Activated gamma-delta T cell treated with anti-CD3 and anti-CD28 coated beads, Interleukin-2, amount 50 U/mL, for 16 hours (primary cell): ENCODE measurements at places on chromosomes 12 and 14.

- DNase-seq: no peak
Observed at GRCh38 chr14:100733152-100733850, 6.6 kb downstream of the DLK1 start.

DNA sequence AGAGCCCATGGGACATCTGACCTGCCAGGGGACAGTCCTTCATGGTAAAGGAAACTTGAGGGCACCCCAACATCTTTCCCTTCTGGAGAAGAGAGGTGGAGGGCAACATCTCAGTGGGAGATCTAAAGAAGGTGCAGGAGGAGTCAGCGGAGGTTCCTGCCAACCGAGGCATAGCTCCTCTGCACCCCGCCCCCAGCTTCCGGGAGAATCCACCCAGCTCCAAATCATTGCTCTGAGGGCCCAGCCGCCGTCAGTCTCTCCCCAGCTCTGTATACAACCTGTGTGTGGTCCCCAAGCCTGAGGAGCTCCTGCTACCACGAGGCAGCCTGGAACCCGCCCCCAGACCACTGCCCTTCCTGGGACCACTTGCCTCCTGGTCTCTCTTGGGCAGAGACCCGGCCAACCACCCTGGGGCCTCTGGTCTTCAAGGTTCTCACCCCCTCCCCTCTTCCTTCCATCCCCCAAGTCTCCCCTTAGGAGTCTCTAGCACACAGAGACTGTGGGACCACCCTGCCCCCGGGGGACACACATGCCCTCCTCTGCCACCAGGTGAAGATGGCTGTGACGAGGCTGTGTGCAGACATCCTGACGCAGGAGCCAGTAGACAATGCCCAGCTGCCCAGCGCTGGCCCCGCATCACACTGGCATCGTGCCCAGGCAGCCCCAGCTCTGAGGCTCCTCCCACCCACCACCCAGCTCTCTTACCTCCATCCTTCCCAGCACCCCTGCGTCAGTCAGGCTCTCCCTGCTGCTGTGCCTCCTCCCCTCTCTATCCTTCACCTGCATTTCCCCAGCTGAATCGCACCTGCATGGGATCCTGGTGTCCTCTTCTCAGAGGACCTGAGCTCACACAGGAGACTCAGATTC, 13.0 kb upstream of the NUDT14 start:
- no peak for DNase-seq

GRCh38 chr12:41108032-41108431, 80.1 kb upstream of the PDZRN4 start:
- no peak for DNase-seq

- DNase-seq: no peak
Observed at GRCh38 chr14:80522411-80522810, 311.1 kb upstream of the DIO2 start.

GRCh38 chr14:67221248-67221981, 19.8 kb upstream of the PALS1 start:
- no peak for DNase-seq

GRCh38 chr12:131606218-131606901, 104.5 kb upstream of the SFSWAP start:
- DNase-seq: no peak

GRCh38 chr14:67580336-67581171, 19.5 kb downstream of the PIGH start:
- DNase-seq: no peak

- DNase-seq: no peak
Observed at GRCh38 chr14:42869681-42870080, 1263.0 kb downstream of the LRFN5 start.

DNA sequence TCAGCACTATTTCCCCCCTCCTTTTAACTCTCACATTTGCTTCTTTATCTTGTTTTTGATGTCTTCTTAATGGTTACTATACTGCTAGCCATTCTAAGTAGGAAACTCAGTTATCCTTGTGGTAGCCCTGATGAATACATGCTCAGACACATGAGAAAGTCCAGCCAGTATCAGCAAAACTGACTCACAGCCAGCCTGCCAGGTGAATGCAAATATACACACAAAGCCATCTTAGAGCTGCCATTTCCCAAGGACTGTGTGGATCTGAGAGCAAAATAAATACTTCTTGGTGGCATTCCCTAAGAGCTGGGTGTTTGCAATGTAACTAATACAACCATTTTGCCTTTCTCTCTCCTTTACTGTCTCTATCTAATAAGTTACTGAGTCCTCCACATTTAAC, 455.2 kb downstream of the CCER1 start:
- no peak for DNase-seq

GRCh38 chr14:37168721-37169120, 3.7 kb downstream of the SLC25A21 start:
- DNase-seq: no peak

DNA sequence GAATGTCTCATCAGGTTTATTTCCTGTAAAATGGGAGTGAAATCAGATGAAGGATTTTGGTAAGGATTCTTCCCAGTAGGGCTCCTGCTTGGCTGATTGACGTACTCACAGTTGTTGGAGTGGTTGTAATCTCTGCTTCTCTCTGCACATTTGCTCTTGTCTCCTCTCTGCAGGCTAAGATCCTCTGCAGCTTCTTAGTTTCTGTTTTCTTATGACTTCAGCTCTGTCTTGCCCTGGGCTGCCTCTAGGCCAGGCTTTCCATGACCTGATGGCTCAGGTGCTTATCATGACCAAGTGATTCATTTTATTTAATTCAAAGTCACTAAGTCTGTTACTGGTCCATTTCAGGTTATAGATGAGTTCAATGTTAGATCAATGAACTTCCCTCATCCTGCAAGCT, 394.5 kb upstream of the DDHD1 start:
- no peak for DNase-seq

- no peak for DNase-seq
Observed at GRCh38 chr12:6386491-6386890, 2.5 kb downstream of the LTBR start.

DNA sequence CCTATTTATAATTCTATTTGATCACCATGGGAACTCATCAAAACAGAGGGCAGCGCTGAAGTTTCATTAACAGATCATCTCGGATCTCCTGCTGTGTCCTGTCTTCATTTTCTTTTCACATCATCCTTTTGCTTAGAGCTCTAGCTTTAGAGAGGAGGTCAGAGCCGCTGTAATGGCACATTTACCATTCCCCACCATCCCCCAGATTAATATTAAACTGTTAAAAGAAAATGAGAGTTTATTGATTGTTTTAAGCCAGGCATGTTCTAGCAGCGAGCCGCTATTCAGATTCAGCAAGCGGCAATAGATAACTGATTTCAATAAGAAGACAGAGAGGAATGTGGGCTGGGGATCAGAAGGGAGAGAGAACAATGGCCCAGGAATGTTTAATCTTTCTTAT, 308.8 kb downstream of the EGLN3 start:
- no peak for DNase-seq

DNA sequence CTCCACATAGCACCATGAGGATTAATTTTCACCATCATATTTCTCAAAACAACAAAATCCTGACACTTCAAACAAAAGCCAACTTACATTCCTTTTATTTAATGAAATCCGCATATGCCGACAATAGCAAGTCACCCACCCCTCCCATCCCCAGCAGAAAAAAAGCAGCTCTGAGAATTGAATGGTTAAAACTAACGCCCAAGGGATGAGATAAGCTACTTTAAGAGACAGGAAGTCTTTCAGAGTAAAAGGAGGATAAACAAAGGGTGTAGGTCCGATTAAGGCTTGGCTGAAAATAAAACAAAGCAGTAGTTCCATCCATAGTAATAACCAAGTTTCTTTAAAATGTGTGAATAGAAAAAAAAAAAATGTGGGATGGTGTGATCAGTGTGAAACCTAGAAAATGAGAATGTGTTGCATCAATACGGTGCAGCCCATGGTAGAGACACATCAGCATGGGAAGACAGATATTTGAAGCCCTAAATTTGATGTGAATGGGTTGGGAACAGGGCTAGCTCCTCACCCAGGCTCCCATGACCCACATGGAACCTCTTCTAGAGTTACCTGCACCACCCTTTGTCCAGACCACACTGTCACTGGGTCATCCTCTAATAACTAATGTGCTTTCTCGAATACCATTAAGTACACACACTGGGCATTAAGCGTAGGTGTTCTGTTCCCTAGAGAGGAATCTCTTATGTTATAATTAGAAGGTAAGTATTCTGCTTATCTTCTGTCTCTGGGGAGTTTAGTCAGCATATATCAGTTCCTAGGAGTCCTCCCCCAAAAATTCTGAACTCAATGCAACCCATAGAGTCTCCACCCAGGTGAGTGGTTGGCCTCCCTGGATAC, 31.7 kb downstream of the RTRAF start:
- no peak for DNase-seq

DNA sequence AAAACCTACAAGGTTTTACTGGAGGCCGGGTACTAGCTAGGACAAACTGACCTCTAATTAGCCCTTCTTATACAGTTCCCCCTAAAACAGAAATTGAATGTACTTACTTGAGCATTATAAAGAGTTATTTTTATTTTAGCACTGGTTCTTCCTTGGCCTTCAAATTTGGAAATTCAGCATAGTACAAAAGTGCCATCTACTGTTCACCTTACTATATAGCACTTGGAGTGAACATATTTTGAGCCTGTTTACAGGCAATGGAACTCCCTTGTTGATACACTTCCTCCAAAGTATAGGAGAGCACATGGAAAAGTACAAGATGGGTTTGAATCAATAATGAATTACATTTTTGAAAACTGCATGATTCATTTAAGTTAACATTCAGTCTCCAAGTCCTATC, 3.9 kb upstream of the POC1B start:
- no peak for DNase-seq

GRCh38 chr12:104457746-104458693, 1.3 kb downstream of the CHST11 start:
- DNase-seq: no peak

- DNase-seq: no peak
Observed at GRCh38 chr12:115383668-115384067, 699.7 kb upstream of the TBX3 start.

DNA sequence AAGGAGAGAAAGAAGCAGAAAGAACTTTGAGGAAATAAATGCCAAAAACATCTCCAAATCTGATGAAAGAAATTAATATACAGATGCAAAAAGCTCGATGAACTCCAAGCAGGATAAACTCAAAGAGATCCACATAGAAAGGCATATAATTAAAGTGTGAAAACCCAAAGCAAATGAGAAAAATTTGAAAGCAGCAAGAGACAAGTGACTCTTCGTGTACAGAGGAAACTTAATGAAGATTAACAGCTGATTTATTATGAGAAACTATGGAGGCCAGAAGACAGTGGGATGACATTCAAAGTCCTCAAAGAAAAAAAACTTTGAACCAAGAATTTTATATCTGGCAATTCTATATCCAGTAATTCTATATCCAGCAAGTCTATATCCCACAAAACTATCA, 163.0 kb upstream of the TMCC3 start:
- DNase-seq: no peak

DNA sequence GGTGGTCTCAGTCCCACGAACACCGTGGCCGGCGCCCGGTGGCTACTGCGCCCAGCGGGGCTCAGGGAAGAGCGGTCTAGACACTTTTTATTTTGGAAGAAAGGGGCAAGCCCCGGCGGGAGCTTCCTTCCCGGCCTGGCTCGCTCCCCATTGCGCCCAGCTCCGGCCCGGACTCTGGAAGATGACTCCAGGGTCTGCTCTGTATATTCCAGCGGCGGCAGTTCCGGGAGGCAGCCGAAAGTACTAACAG, 225.1 kb upstream of the CRY1 start:
- no peak for DNase-seq

- DNase-seq: no peak
Observed at GRCh38 chr12:26807292-26807691, 25.7 kb downstream of the ITPR2 start.

DNA sequence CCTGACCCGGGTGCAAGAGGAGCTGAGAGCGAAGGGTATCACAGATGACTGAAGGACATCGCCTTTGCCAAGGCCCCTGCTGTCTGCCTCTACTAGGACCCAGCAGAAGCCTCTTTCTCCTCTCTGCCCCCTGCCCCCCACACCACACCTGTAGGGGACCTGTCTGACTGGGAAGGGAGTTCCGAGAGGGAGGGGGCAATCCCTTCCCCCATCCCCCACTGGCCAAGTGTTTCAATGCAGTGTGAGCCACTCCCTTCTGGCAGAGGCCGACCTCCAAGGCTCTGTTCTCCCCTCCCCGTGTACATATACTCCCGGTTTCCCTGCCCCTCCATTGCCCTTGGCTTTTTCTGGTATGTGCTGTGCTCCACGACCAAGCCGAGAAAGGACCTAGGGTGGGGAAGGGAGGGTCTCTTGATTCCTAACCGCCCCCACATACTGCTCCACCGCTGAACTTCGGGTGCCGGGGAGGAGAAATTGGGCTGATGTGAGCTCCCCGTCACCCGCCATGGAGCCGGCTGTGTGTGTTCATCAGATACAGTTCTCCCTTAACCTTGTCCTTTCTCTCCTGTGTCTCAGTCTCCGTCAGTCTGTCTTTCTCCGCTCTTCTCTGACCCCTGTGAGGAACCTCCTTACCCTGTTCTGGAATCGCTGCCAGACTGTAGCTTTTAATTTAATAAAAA, 2.0 kb upstream of the ARHGEF25 start:
- DNase-seq: no peak

DNA sequence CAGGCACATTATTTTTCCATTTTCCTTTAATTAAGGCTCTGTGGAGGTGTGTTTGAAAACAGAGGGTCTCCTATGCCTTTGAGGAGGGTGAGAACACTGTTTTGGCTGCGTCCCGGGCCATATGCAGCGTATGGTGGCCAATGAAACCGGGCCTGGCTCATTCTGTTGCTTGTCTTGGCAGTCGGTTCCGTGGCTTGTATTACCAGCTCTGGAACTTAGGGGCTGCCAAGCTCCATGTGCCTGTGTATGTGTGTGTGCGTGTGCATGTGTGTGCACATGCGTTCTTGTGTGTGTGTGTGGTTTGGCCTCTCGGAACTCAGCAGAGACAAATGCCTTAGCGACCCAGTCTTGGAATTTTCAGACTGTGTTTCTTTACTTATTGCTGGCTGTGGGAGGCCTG, 2.7 kb downstream of the JDP2 start:
- no peak for DNase-seq

DNA sequence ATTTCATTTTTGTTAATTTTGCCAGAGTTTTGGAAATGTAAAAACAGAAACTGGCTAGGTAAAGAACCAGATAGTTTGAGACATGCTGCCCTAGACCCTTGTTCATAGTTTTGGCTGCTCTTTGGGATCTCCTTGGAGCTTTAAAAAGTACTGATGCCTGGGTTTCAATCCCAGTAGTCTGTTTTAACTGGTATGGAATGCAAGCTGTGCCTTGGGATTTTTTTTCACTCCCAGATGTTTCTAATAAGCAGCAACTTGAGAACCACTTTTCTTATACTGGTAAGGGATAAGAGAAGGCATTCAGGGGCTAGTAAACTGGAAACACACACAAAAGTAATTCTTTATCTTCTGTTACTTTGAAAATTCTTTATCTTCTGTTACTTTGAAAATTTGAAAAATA, 18.8 kb downstream of the SLC35F4 start:
- no peak for DNase-seq

GRCh38 chr14:105256292-105256960, 8.1 kb downstream of the BTBD6 start:
- no peak for DNase-seq
